T1000 (cell line): ENCODE measurements at places on chromosomes 5 and 9.

GRCh38 chr5:130689831-130690230, 475.2 kb downstream of the HINT1 start:
- DNase-seq = no peak

DNA sequence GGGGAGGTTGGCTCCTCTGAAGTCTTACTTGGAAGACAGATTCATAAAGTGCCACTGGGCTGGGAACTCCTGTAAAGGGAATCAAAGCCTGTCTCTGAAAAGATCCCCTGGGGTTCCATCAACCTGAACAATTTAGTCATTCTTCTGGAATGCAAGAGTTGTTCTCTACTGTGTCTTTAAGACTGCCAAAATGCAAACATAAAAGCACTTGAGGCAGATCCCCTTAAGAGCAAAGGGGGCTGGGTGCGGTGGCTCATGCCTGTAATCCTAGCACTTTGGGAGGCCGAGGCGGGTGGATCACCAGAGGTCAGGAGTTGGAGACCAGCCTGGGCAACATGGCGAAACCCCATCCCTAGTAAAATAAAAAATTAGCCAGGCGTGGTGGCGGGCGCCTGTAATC, 16.7 kb downstream of the CDKN2AIPNL start:
- DNase-seq = no peak

DNA sequence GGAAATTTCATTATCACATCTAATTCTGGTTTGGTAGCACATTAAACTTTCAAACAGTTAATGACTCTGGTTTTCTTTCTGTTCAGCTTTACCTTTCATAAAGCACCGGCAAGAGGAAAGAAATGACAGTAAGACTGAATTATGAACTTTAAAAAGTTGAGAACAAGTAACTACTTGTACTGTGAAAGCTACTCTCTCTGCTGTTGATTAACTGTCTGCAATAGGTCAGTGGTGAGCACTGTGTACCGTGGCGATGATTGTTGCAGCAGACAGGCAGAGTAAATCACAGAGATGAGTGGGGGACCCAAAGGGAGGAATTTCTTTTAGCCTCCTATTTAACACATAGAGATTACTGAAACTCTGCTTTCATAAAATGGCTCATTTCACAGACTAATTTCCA, 74.0 kb upstream of the MEF2C start:
- no peak for DNase-seq

DNA sequence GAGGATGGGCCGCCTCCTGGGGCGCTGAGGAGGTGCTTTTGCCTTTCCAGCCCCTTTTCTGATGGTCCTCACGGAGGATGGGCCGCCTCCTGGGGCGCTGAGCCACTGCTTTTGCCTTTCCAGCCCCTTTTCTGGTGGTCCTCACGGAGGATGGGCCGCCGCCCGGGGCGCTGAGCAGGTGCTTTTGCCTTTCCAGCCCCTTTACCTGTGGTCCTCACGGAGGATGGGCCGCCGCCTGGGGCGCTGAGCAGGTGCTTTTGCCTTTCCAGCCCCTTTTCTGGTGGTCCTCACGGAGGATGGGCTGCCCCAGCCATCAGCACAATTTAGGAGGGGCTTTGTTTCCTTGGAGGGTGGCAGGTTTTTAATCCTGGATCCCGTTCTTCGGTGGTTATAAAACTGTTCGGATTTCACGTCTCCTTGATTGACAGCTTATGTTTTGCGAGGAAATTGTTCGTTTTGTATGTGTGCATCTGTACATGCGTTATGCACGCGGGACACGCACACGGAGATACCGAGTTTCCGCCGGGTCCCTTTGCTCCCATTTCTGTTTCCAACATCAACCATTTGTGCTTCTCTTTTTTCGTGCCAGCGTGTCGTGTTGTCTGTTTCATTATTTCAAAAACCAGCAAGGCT, 34.7 kb upstream of the SLC9A3 start:
- DNase-seq = no peak
